H7 (cell line): ENCODE measurements at places on chromosomes 6 and 20. TPM values are rescaled to one million over a fixed set of nuclear protein-coding genes. Genes with fewer than 3 reads are reported as not detected.

- DNase-seq: no peak
Measured at GRCh38 chr6:74277777-74278186, 581.8 kb downstream of the CD109 start.

GRCh38 chr6:4125933-4126864 lies 9.2 kb downstream of the ECI2 start:
- no peak for DNase-seq

Gene NOX3
- not detected in 2 replicates for total RNA-seq

DNA sequence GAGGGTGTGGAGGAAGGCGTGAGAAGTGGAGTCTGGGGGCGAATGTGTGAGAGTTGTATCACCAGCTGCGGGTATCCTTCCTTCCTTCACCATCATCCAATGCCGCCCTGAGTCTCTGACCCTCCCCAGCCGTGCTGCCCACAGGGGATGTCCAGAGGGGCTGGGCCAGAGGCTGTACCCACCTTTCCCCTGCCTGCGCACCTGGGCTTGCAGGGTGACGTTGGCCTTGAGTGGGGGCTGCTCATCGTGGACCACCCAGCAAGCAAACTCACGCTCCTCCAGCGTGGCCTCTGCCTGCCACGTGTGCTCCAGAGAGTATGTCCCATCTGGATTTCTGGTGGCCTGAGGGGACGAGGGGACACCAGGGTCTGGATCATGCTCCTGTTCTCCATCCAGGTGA lies 116.9 kb upstream of the SIRPA start:
- DNase-seq: no peak

GRCh38 chr6:80333342-80333741 lies 226.9 kb downstream of the BCKDHB start:
- no peak for DNase-seq

Gene LZTS3
- 10.2 and 11.0 TPM in 2 replicates for total RNA-seq
